Fibroblast of skin of abdomen (primary cell): ENCODE measurements at places on chromosomes 4 and X.

DNA sequence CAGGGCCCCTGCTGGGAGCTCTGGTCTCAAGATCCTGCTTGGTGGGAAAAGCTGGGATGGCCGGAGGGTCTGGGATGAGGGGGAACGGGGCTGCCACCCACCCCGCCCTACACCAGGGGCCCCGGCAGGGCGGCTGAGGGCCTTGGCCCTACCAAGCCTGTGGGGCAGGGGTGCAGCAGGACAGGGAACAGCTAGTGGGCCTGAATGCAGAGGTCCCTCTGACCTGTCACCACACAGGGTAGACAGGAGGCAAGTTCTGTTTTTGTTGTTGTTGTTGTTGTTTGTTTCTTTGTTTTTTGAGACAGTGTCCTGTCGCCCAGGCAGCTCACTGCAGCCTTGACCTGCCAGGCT is 332 bp upstream of the RENBP start:
- no peak for DNase-seq

DNA sequence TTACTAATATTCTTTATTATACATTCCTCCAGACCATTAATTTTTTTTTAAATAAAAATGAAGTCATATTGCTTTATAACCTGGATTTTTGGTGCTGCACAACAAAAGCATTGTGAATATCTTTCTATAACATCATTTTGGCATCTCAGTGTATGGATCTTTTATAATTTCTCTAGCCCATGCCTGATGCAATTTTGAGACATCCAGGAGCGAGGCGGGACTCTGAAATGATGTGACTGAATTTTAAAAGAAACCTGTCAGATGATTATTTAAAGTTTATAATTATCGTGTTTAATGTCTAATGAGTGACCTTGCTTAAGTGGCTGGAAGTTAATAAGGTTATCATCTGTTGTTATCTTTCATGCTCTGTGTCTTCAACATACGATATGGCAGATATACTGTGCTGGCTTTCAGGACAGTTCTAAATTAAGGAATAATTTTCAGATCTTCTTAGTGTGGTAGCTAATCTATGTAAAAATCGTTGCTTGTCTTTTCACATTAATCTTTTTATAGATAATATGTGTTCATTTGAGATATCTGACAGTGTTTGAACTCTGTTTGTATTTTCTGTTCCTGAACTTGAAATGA is 58.8 kb downstream of the KIT start:
- no peak for DNase-seq

- no peak for DNase-seq
Observed at GRCh38 chrX:108722561-108722960, 13.8 kb downstream of the IRS4 start.

GRCh38 chrX:142084611-142085010 is 120.5 kb downstream of the MAGEC2 start:
- no peak for DNase-seq

DNA sequence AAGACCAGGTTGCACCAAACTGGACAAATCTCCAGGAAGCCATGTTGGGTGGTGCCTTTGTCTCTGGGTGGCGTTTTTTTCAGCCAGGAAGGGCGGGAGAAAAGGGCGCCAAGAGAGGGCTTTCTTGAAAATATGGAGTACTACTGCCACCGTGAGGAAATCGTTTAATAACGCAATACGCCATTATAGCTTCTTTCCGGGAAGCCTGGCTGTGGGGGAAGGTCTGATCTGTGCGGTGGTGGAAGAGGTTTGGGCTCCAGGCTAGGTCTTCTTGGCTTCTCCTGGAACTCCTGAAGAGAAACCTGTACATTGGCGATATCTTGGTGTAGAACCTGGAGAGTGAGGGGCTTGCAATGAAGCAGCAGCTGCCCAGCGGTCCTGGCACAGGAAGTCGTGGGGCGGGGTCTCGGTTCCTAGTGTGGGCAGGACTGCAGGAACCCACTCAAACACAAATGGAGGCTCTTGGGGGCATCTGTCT is 202.7 kb downstream of the OR13H1 start:
- DNase-seq, result no peak
